ENCODE measurements at places on chromosomes 12 and 14. TPM values are rescaled to one million over a fixed set of nuclear protein-coding genes. Genes with fewer than 3 reads are reported as not detected.
A peak's percentile ranks its signal among the peaks of the same experiment; 100 is the strongest.

The SERPINA12 gene
- total RNA-seq = not detected

The RDH16 gene
- total RNA-seq = 0.42 TPM

The ABHD12B gene
- total RNA-seq = not detected

The NEUROD4 gene
- total RNA-seq = not detected

The GLT1D1 gene
- 0.78 TPM for total RNA-seq

The NKX2-1 gene
- not detected for total RNA-seq

The TMEM119 gene
- 21.1 TPM for total RNA-seq

The INHBC gene
- total RNA-seq = not detected

GRCh38 chr12:38120438-38120837 is 196.1 kb upstream of the ALG10B start:
- no peak overlapping the region for H3K4me3 ChIP-seq
- no peaks in the 10 kb centered on the region for H3K27me3 ChIP-seq
- H3K36me3 ChIP-seq = no peaks in the 10 kb centered on the region
- H3K4me1 ChIP-seq = no peaks in the 10 kb centered on the region
- DNase-seq = no peak

DNA sequence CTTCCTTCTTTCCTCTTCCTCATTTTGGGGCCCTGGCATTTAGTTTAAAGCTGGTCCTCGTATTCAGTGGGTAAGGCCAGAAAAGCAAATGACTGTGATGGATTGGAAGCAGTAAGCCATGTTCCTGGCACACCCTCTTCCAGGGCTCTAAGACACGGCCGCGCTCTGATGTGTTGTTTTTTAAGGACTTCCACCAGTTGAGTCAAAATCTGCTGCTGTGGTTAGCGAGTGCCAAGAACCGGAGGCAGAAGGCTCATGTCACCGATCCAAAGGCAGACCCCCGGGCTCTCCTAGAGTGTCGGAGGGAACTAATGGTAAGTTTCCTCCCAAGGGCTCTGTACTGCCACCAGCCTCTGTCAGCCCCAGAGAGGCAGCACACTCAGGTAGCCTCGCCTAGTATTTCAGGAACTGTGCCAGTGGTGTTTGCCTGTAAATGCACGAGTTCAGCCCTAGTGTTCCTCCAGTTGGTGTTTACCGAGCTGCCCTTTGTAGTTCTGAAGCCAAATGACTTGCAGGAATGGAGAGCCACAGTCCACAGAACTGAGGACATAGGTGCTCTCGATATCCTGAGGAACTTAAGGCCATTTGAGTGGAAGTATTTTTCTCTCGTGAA is 72.7 kb downstream of the ESR2 start:
- H3K4me1 ChIP-seq = no peaks in the 10 kb centered on the region
- no peak for DNase-seq
- no peaks in the 10 kb centered on the region for H3K27me3 ChIP-seq
- no peak overlapping the region for H3K4me3 ChIP-seq

GRCh38 chr12:95943330-95943842 is at the start of gene AMDHD1:
Gene AMDHD1, plus strand, starts transcription at chr12:95943331. Its CDS starts 68 bp downstream, at chr12:95943399.
- peak within 1 kb of the TSS; percentile 11 for H3K27ac ChIP-seq
- H3K4me3 ChIP-seq = peak within 1 kb of the TSS; percentile 86
- H3K27me3 ChIP-seq = no peaks in the 10 kb centered on the region
- no peaks in the 10 kb centered on the region for H3K36me3 ChIP-seq
- DNase-seq = peak; percentile 67

- no peaks in the 10 kb centered on the region for H3K27me3 ChIP-seq
- no peak for DNase-seq
- peaks cover 5% of the 10 kb centered on the region for H3K4me1 ChIP-seq
- H3K36me3 ChIP-seq = no peaks in the 10 kb centered on the region
- no peak overlapping the region for H3K27ac ChIP-seq
These were observed 219.1 kb downstream of the PHLDA1 start for GRCh38 chr12:75812271-75813018.

DNA sequence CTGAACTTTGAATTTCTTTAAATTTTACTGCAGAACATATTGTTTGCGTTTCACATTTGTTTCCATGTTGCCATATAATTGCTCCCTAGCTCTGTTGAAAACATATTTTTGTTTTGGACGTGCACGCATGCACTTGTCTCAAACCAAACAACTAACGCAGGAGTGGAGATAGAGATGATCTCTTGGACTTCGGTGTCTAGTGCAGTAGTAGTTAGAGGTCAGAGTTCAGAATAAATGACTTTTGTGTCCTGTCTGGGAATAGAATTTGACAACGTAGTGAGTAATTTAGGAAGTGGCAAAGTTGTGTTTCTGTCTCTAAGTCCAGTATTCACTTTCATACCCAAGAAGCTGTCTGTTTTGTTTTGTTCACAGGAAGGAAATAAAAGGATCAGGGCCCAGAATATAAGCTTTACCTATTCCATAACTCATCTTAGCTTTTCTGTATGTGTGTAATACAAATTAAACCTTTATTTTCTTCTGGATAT is 173.8 kb downstream of the AEBP2 start:
- H3K27ac ChIP-seq = no peak overlapping the region
- no peaks in the 10 kb centered on the region for H3K27me3 ChIP-seq
- no peaks in the 10 kb centered on the region for H3K4me1 ChIP-seq

DNA sequence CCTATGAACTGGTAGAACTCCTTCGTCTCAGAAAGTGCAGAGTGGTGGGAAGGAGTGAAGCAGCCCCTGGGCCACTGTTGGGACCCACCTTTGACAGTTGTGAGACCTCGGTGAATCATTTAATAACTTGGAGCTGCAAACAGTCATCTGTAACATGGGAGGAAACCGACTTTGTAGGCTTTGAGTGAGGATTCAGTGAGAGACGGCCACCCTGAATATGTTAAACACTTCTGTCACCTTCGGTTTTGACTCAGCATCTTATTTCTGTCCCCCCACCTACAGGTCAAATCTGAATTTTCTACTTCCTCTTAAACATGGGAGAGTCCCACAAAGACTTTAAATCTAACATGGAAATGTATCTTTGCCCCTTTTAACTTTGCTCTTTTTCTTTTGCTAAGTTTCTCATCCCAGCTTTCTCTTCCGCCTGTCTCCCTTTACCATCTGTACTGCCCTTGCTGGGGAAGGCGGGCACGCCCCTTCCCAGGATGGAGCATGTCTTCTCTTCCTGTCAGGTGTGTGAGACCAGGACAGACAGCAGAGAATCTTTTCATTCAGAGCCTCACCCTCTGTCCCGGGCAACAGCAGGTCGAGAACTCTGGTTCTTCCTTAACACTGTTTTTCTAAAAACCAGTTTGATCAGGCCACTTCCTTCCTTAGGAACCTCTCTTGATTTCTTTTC is 37.1 kb downstream of the ZC3H14 start:
- H3K4me3 ChIP-seq = no peak overlapping the region
- no peaks in the 10 kb centered on the region for H3K27me3 ChIP-seq
- no peak for DNase-seq
- H3K4me1 ChIP-seq = no peaks in the 10 kb centered on the region
- peaks cover 13% of the 10 kb centered on the region for H3K36me3 ChIP-seq
- H3K27ac ChIP-seq = no peak overlapping the region

- no peaks in the 10 kb centered on the region for H3K4me1 ChIP-seq
- DNase-seq = no peak
- H3K27ac ChIP-seq = no peak overlapping the region
- no peaks in the 10 kb centered on the region for H3K36me3 ChIP-seq
- H3K4me3 ChIP-seq = no peak overlapping the region
These were observed 114.7 kb downstream of the NTF3 start for GRCh38 chr12:5546616-5547015.

DNA sequence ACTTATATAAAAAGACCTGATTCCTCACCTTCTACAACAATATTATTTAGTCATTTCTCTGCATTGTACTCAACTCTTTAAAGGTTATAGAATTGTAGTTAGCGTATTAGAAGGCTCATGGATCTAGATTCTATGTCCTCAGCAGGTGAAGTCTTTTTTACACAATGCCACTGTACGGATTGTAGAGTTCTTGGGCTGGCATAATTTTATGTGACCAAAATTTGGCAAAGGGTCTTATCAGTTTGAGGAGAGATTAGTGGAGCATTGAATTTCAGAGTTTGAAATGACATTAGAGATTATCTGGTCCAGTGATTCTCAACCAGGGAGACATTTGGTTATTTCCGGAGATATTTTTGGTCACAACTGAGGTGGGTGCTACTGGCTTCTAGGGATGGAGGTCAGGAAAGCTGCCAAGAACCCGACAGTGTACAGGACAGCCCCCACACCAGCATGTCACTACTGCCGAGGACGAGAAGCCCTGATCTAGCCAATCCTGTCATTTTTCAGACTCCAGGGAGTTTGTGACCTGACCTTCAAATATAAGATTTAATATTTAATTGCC is 63.9 kb downstream of the BICD1 start:
- H3K4me3 ChIP-seq = no peak overlapping the region
- no peak for DNase-seq
- no peaks in the 10 kb centered on the region for H3K4me1 ChIP-seq
- no peaks in the 10 kb centered on the region for H3K36me3 ChIP-seq
- no peak overlapping the region for H3K27ac ChIP-seq
- H3K27me3 ChIP-seq = no peaks in the 10 kb centered on the region

DNA sequence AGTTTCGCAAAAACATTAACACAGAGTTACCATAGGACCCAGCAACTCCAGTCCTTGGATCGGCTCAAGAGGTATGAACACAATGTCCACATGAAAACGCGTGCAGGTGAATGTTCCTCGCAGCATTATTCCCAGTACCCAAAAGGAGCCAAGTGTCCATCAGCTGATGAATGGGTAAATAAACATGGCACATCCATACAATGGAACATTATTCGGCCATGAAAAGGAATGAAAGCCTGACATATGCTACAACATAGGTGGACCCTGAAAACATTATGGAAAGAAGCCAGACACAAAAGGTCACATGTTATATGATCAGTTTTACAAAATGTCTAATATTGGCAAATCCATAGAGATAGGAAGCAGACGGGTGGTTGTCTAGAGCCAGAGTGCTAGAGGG is 9.1 kb downstream of the RILPL1 start:
- no peak for DNase-seq
- H3K4me3 ChIP-seq = no peak overlapping the region
- no peaks in the 10 kb centered on the region for H3K27me3 ChIP-seq
- H3K27ac ChIP-seq = no peak overlapping the region

DNA sequence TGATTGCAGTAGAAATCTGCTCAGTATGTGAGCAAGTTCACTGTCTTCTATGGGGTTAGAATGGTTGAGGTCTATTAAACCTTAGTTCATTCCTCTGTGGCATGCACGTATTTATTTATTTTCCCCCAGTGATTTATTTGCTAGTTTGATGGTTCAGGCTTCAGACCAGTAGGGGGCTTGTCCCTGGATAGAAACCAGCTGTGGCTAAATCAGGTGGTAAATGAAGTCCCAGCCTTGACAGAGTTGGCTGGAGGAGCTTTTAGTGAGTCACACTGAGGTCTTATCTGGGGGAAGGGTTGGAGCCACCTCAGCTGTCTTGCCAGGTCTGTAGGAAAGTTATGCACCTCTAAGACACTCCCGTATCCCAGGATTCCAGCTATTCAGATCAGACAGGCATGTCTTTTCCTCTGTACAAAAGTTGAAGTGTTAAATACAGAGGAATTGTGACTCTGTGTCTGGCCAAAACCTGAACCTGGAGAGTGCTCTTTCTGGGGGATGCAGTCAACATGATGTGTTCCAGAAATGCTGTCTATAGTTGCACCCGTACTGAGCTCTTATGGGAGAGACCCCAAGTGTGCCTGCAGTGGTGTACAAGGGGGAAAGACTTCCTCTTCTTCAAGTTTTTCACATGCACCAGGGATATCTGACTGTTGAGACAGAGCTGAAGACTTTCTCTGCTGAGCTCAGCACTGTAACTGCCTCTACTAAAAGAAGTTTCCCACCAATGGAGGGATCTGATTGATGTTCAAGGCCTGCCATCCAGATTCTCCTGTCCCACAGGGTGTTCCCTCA is 1322.1 kb downstream of the TMEM121 start:
- no peak overlapping the region for H3K4me3 ChIP-seq
- no peak for DNase-seq
- H3K4me1 ChIP-seq = no peaks in the 10 kb centered on the region

- H3K27ac ChIP-seq = no peak overlapping the region
- H3K4me3 ChIP-seq = no peak overlapping the region
- H3K4me1 ChIP-seq = peaks cover 3% of the 10 kb centered on the region
These were observed 1.8 kb upstream of the RAB5B start for GRCh38 chr12:55972042-55972441.

- DNase-seq = no peak
- no peaks in the 10 kb centered on the region for H3K27me3 ChIP-seq
- H3K36me3 ChIP-seq = no peaks in the 10 kb centered on the region
These were observed 43.4 kb downstream of the SLC25A21 start for GRCh38 chr14:37129047-37129446.

- H3K27ac ChIP-seq = no peak overlapping the region
- H3K4me1 ChIP-seq = no peaks in the 10 kb centered on the region
- H3K36me3 ChIP-seq = no peaks in the 10 kb centered on the region
- no peaks in the 10 kb centered on the region for H3K27me3 ChIP-seq
These were observed 1.1 kb downstream of the EMP1 start for GRCh38 chr12:13197526-13198143.

DNA sequence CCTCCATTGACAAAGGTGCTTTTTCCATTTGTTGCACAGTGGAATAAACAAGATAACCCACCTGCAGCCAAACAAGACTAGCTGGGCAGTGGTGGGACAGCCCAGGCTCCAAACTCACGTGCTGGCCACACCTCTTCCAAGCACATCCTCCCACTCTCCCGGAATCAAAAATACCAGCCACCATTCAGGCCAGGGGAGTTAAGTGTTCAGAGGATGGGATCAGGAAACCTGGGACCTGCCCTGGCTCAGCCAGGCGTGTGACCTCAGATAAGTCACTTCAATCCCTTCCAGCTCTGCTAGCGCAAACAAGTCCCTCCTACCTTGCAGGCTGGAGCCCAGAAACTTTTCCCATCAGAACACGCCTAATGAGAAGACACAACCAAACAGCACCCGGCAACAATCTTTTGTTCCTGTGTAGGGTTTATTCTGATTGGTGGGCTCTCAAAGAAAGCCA is 43.3 kb downstream of the ACTN1 start:
- H3K36me3 ChIP-seq = no peaks in the 10 kb centered on the region
- H3K4me3 ChIP-seq = no peak overlapping the region

DNA sequence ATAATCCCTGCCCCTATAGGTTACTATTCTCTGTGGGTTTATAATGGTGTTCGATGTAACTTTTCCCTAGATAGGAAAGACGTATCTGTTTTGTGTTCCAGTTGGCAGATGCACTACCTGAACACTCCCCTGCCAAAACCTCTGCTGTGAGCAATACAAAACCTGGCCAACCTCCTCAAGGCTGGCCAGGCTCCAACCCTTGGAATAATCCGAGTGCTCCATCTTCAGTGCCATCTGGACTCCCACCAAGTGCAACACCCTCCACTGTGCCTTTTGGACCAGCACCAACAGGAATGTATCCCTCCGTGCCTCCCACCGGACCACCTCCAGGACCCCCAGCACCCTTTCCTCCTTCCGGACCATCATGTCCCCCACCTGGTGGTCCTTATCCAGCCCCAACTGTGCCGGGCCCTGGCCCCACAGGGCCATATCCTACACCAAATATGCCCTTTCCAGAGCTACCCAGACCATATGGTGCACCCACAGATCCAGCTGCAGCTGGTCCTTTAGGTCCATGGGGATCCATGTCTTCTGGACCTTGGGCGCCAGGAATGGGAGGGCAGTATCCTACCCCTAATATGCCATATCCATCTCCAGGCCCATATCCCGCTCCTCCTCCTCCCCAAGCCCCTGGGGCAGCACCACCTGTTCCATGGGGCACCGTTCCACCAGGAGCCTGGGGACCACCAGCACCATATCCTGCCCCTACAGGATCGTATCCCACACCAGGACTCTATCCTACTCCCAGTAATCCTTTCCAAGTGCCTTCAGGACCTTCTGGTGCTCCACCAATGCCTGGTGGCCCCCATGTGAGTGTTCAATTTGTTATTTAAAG is 11.3 kb downstream of the MAPK1IP1L start:
- H3K27me3 ChIP-seq = no peaks in the 10 kb centered on the region
- no peak overlapping the region for H3K27ac ChIP-seq
- no peak for DNase-seq
- no peaks in the 10 kb centered on the region for H3K36me3 ChIP-seq
- peaks cover 3% of the 10 kb centered on the region for H3K4me1 ChIP-seq
